ENCODE measurements at places on chromosomes 6 and 20.

DNA sequence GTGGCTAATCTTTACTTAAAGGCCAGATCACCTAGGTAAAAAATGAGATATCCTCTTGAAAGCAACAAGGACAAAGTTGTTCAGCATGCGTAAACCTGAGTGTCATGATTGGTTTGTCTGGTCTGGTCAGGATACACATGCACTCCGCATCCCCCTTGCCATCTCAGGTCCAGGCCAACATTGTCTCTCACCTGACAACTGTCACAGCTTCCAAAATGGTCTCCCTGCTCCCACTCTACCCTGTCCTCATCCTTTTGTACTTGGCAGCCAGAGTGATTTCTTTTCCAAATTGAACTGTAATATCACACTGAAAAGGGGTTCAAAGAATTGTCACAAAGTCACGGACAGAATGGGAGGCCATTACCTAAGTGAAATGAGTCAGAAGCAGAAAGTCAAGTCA lies 21.1 kb upstream of the APCDD1L start:
- DNase-seq = no peak

GRCh38 chr20:23889775-23890187 lies 10.2 kb upstream of the CST5 start:
- peak; percentile 49 for DNase-seq

GRCh38 chr6:166952121-166952520 lies 4.2 kb downstream of the RNASET2 start:
- DNase-seq = no peak

GRCh38 chr6:46299253-46299652 lies 128.5 kb upstream of the ENPP5 start:
- no peak for DNase-seq

- no peak for DNase-seq
These were observed 25.1 kb downstream of the RRAGD start for GRCh38 chr6:89386917-89387491.

DNA sequence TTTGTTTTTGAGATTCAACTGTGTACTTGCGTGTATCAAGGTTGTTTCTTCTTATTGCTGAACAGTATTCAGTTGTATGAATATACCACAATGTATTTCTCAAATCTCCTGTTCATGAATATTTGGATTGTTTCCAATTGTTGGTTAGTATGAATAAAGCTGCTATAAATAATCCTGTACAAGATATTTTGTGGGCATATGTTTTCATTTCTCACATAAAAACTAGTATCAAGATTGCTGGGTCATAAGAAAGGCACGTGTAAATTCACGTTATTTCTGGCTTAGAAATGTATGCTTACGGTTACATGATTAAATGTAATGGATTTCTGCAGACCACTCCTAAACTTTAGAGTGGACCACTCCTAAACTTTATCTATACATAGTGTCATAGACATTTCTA lies 96.6 kb downstream of the BTBD3 start:
- no peak for DNase-seq

GRCh38 chr6:33107641-33108040 lies 31.9 kb downstream of the HLA-DPB1 start:
- DNase-seq = no peak

DNA sequence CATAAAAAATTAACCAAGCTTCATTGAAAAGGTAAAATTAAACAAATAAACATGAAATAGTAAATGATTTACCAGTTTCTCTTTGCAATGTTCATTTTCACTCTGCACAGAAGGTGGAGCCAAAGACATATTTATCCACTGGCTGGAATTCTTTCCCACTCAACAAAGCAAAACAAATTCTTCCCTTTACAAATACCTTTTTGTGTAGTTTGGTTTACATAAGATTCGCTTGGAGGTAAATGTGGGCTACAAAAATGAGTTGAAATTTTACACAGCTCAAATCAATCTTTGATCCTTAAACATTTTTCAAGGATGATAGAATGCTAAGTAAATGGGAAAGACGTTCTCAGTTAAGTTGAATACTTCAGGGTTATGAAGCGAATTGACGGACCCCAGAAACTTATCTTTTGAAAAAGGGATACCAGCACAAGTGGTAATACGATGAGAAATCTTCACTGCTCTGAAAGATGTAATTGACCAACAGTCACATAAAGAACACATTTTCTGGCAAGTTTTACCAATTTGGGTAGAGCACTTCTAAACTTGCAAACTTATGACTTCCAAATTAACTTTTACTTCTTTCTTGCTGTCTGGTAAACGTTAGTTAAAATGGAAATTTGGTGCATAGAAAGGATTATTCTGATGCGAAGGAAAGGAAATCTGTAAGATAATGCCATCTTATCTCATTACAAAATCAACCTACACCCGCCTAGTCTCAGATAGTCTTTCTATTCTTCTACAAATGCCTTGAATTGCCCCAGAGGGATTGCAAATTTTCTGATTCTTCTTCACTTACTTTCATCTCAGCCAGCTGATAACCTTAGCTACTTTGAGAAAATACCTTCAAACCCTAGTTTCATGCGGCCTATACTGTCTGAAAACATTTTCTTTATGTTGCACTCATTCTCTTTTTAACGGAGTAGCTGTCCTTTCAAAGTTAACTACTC lies 4.7 kb upstream of the GJA1 start:
- DNase-seq = no peak

GRCh38 chr6:116419069-116419786 lies 41.9 kb upstream of the CALHM6 start:
- DNase-seq = no peak

- no peak for DNase-seq
These were observed 142.1 kb upstream of the PDE10A start for GRCh38 chr6:165805067-165805555.

GRCh38 chr6:31686483-31686882 lies 5.6 kb upstream of the LY6G5C start:
- no peak for DNase-seq

- no peak for DNase-seq
These were observed 60.3 kb downstream of the IRF4 start for GRCh38 chr6:451847-452246.

- DNase-seq = no peak
These were observed 2.5 kb downstream of the RTEL1 start for GRCh38 chr20:63660622-63661021.

DNA sequence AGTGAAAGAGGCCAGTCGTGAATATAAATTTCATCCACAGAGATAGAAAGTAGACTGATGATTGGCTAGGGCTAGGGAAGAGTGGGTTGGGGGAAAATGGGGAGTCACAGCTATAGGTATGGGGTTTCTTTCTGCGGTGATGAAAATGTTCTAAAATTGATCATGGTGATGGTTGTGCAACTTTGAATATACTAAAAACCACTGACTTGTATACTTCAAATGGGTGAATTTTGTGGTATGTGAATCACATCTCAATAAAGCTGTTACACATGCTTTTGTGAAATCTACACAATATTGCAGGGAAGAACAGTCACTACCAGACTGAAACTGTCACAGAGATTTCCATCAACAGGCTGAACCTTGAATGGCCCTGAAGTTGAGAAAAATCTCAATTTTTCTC lies 61.5 kb downstream of the LYRM4 start:
- DNase-seq = no peak

- DNase-seq = no peak
These were observed 30.2 kb downstream of the SNX9 start for GRCh38 chr6:157853018-157853805.

DNA sequence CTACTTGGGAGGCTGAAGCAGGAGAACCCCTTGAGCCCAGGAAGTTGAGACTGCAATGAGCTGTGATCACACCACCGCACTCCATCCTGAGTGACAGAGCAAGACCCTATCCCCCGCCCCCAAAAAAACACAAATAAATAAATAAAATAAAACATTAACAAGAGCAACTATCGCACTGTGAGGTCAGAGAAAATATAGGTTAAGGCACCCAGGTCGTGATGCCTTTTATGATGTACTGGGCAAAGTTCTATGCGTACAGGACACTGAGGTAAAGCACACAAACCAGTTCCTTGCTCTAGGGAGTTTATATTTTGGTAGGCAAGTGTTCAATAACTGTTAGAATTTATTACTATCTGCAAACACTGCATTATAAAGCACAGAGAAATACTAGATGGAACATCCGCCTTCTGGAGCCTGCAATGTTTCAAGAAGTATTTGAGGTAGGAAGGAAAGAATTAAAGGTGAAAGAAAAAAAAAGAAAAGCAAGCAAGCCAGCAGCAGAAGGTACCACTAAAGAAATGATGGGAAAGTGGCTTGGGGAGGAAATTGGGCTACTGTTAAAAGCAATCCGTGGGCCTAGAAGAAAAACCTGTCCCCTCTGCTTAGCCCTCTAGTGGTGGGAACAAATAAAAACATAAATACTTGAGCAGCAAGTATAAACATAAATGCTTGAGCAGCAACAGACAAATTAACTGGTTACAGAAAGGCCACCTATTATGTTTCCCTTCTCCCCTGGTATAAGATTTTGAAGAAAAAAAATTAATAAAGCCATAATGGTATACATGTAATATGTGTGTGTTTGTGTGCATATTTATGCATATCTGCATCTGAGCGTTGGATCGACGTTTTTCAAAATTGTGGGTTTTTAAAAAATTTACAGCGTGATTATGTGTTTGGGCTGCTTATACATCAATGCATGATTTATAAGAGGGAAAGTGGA lies 128.0 kb downstream of the PHACTR1 start:
- no peak for DNase-seq

Data from adrenal gland (tissue), 19 donors.